ENCODE measurements at places on chromosomes 16 and 17. TPM values are rescaled to one million over a fixed set of nuclear protein-coding genes. Genes with fewer than 3 reads are reported as not detected.

Gene KRT27
- not detected for total RNA-seq

Gene KRT28
- not detected for total RNA-seq

Gene SDR42E1
- not detected for total RNA-seq

GRCh38 chr17:4332296-4332970 lies 34.0 kb downstream of the UBE2G1 start:
- no peaks in the 10 kb centered on the region for H3K27me3 ChIP-seq
- peaks cover 25% of the 10 kb centered on the region for H3K4me1 ChIP-seq
- H3K4me3 ChIP-seq = peak overlapping the region; percentile 9
- no peak for DNase-seq
- peaks cover 15% of the 10 kb centered on the region for H3K36me3 ChIP-seq

DNA sequence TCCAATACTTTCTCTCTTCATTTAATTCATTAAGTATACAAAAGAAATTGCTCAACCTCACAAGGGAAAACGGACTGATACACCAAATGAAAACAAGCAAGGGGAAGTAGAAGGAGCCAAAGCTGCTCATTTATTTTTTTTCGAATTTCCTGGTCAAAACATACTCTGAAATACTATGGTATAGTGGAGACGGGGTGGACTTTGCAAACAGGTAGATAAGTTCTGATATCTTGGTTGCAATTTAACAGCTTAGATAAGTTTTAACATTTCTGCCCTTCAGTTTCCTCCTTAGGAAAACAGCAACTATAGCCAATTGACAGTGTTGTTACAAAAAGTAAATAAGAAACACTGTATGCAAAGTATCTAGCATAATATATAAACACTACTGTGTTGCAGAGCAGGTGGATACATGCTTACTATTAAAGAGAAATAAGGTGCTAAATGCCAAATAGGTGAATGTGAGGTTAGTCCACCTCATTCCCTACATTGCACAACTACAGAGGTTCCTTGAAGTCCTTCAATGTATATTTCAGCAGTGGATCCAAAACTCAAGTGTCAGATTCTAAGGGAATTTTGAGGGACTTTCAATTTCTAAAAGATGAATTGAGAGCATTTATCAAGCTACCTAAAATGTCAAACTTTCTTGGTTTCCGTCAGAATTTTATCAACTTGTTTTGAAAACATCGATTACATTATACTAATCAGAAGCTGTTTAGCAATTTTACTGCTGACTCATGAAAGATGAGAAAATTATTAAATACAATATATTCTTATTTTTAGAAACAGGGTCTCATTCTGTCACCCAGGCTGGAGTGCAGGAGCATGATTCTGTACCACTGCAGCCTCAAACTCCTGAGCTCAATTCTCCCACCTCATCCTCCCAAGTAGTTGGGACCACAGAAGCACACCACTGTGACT lies 11.0 kb downstream of the CCDC47 start:
- peaks cover 18% of the 10 kb centered on the region for H3K36me3 ChIP-seq
- DNase-seq = no peak
- H3K27me3 ChIP-seq = no peaks in the 10 kb centered on the region
- H3K4me1 ChIP-seq = no peaks in the 10 kb centered on the region

DNA sequence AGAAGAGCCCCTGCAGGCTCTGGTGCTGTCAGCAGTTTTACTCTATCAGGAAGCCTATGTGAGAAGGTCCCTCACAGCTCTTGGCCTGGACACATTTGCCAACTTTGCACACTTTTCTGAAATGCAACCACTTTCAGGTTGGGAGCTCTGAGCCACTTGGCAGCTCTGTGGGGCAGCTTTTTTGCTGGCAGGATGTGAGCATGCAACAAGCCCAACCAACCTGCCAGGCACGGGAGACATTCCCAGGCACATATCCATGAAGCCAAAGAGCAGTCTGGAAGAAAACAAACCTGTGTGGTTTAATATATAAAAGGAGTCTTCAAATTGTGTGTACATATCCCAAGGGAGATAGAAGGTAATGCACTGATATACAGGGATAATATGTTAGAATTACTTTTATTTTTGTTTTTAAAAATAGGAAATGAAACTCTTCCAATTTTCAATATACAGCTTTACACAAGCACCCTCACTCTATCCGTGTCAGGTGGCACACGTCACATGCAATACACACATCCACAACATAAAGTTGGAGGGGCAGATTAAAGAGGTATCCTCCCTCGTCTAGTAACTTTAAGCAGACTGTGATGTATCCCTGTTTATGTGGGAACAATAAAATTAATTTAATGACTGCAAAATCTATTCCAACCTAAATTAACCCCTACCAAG lies 57.4 kb upstream of the COX10 start:
- no peak overlapping the region for H3K27ac ChIP-seq
- H3K27me3 ChIP-seq = peaks cover 5% of the 10 kb centered on the region
- no peaks in the 10 kb centered on the region for H3K36me3 ChIP-seq
- no peak overlapping the region for H3K4me3 ChIP-seq
- H3K4me1 ChIP-seq = no peaks in the 10 kb centered on the region

DNA sequence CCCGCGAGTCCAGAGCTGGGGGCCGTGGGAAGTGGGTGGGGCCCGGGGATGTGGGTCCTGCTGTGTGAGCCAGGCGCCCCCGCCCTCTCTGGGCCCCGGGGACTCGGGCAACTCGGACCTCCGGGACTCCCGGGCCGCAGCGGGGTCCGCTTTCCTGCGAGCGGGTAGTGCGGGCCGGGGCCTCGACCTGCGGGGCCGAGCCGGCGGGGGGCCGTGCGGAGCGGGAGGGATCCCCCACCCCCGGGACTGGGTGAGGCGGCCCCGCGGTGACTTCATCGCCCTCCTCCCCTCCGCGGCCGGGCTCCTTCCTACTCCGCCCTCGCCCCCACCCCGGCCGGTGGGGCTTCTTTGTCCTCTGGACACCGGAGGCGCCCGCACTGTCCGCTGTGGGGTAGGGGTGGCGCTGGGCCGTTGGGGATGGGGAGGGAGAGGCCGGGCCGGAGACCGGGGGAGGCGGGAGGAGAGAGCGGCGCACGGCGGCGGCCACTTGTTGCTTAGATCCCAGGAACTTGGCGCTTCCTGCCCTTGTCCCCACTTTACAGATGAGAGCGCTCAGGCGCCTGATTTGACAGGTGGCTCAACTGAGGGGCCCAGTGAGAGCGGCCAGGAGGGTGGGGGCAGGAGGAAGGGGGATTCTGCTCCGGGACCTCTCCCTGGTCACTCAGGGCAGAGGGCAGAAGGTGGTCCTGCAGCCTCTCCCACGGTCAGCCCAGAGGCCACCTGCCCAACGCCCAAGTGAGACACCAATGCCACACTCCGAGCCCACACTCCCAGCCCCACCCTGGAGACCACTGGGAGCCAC lies 874 bp downstream of the CMTM3 start:
- H3K36me3 ChIP-seq = no peaks in the 10 kb centered on the region
- no peak for DNase-seq
- H3K4me3 ChIP-seq = peak overlapping the region; percentile 82
- no peak overlapping the region for H3K27ac ChIP-seq

GRCh38 chr17:7346761-7347614 lies 5.0 kb upstream of the KCTD11 start:
- peak overlapping the region; percentile 78 for H3K27ac ChIP-seq
- no peak for DNase-seq
- H3K4me1 ChIP-seq = peaks cover 13% of the 10 kb centered on the region
- H3K36me3 ChIP-seq = no peaks in the 10 kb centered on the region

Measured in type B pancreatic cell (in vitro differentiated cells).